ENCODE measurements at places on chromosomes 12 and 14. TPM values are rescaled to one million over a fixed set of nuclear protein-coding genes. Genes with fewer than 3 reads are reported as not detected.

The STAT6 gene
- 53.6 TPM for total RNA-seq

The WSCD2 gene
- total RNA-seq = not detected

DNA sequence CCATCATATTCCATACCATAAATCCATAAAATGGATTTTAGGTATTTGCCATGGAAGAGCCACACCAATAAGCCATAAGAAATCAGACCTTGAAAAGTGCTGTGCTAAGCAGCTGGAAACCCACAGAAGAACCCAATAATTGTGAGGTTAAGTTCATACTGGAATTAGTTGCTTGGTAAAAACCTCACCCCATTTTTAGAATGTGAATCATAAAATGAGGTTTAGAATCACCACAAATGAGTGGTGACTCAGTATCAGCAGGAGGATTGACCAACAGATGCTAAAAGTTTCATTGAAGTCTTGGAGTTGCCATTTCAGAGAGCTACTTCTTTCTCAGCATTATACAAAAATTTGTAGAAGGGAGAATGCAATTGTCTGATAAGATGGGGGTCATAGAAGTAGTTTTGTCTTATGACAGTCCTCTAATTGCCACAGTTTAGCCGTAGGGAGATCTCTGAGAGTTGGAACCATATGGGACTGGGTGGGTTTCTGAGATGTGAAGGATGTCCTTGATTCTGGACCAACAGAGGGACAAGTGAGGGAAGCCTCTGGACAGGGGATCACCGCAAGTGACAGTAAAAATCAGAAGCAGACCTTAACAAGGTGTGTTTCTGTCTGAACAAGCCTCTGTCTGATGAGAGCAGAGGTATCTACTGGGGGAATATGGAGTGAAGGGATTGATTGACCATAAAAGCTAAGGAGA, 1.4 kb upstream of the STON2 start:
- DNase-seq = no peak

GRCh38 chr14:63496837-63497400, 46.3 kb downstream of the PPP2R5E start:
- DNase-seq = no peak

DNA sequence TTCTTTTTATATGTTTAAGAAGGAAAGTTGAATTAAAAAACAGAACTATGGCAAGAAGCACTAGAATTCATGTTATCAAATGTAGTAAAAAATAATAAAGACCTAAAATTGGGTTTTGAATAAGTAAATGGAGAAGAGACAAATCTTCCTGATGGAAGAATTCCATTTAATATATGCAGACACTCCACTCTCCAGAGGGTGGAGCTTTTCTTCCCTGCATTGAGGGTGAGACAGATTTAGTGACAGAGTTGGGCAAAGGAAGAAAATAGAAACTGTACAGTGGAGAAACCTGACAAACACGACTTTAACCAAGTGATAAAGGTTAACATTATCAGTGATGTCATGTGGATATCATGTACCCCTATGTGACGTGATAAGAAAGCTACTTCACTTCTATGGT, 217.6 kb downstream of the PRKD1 start:
- no peak for DNase-seq

DNA sequence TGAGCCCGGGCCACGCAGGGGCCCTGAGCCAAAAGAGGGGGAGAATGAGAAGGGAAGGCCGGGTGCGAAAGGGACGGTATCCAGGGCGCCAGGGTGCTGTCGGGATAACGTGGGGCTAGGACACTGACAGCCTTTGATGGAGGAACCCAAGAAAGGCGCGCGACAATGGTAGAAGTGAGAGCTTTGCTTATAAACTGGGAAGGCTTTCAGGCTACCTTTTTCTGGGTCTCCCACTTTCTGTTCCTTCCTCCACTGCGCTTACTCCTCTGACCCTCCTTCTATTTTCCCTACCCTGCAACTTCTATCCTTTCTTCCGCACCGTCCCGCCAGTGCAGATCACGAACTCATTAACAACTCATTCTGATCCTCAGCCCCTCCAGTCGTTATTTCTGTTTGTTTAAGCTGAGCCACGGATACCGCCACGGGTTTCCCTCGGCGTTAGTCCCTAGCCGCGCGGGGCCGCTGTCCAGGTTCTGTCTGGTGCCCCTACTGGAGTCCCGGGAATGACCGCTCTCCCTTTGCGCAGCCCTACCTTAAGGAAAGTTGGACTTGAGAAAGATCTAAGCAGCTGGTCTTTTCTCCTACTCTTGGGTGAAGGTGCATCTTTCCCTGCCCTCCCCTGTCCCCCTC, 3.0 kb downstream of the SSTR1 start:
- peak; percentile 41 for DNase-seq

- DNase-seq = peak; percentile 75
These were observed 2.0 kb downstream of the SP1 start for GRCh38 chr12:53381731-53382630.

DNA sequence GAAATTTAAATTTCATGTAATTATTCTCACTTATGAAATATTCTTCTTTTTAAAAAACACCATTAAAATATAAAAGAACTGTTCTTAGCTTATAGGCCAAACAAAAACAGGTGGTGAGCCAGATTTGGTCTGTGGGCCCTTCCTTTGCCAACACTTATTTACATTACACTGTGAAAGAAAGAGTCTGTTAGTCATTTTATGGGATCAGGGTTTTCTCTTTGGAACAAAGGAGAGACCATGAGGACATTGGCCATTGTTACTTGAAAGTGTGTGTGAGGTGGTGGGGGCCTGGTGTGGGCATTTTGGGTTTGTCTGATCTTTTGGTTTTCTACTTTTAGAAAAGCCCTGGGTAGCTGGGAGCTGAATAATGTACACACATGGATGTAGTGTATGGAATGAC, 62.7 kb downstream of the TTC6 start:
- peak; percentile 40 for DNase-seq

GRCh38 chr14:20350282-20350681, 6.8 kb downstream of the PARP2 start:
- no peak for DNase-seq

DNA sequence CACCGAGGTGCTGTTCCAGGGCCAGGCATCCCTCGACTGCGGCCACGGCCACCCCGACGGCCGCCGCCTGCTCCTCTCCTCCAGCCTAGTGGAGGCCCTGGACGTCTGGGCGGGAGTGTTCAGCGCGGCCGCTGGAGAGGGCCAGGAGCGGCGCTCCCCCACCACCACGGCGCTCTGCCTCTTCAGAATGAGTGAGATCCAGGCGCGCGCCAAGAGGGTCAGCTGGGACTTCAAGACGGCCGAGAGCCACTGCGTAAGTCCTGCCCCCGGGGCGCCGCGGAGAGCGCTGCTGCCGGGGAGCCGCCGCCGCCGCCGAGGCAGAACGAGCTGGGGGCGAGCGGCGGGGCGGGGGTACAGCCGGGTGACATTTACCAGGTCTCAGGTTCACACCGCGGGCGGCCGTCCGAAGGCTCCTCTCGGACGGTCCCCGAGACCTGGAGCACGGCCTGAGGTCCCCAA, 1.4 kb downstream of the PLXNC1 start:
- peak; percentile 27 for DNase-seq

DNA sequence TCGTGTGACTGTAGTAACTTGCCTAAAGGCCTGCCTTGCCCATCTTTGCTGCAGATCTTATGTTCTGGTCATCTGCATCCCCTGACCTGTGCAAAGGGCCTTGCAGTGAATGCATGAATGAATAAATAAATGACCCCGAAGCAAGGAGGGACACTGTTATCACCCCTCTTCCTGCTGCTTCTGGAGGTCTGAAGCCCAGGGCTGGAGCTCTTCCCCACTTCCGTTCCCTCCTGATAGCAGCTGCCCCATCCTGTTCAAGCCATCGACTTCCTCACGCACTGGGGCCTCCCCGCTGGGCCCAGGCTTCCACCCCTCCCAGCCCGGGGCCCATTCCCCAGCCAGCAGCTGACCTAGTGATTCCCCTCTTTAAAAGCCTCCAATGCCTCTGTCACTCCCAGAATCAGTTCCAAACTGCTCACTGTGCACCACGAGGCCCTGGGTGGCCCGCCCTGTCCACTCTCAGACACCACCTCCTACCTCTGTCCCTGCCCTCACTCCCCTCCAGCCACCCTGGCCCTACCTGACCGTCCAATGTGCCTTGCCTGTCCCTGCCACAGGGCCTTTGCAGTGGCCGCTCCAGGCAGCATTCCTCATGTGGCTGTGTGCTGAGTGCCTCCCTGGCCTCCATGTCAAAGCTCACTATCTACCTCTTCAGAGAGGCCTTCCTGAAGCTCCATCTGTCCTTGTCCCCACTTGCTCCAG, 78.6 kb downstream of the SCARB1 start:
- DNase-seq = no peak

- DNase-seq = peak; percentile 67
These were observed 447 bp downstream of the CD63 start for GRCh38 chr12:55728186-55728938.

GRCh38 chr14:80602946-80603345, 338.6 kb downstream of the CEP128 start:
- DNase-seq = no peak

Measured in MG63 (cell line).